ENCODE measurements at places on chromosomes 1 and 21.

DNA sequence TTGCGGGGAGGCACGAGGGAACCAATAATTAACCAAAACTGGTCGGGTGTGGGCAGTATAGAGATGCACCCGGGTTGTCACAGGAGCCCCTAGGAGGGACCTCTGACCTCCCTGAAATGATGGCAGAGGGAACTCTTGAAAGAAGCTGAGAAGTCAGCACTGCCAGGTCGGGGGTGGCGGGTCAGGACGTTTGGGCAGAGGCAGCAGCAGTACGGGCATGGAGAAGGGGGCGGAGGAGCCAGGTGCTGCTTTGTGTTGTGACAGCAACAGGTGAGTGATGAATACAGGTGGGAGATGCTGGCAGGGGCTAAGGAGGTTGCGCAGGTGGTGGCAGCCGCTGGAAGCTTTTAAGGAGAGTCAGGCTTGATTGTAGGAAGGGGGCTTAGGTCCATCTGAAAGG is 11.7 kb downstream of the TNFRSF1B start:
- no peak for DNase-seq

GRCh38 chr21:45670731-45671130 is 27.2 kb downstream of the PCBP3 start:
- no peak for DNase-seq

GRCh38 chr1:58248072-58248471 is 298.5 kb downstream of the OMA1 start:
- no peak for DNase-seq

DNA sequence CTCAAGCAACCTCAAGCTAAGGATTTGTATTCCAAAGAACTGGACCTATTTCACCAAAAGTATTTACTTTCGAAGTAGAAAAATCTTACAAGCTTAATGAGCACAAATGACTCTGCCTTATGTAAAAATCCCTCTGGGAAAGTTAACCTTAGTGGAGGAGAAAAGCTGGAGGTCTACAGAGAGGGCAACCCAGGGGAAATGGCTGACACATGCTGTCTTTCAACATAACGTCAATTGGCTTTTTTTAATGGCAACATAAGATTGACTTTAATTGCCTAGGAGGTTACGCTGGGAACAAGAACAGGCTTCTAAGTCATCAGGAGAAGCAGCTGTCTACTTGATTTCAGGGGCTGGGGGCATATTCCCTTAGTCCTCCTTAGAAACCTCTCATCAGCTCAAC is 52.3 kb downstream of the UTP25 start:
- DNase-seq: no peak

- DNase-seq: peak; percentile 76
Measured at GRCh38 chr1:230905733-230906132, 37.4 kb upstream of the C1orf198 start.

DNA sequence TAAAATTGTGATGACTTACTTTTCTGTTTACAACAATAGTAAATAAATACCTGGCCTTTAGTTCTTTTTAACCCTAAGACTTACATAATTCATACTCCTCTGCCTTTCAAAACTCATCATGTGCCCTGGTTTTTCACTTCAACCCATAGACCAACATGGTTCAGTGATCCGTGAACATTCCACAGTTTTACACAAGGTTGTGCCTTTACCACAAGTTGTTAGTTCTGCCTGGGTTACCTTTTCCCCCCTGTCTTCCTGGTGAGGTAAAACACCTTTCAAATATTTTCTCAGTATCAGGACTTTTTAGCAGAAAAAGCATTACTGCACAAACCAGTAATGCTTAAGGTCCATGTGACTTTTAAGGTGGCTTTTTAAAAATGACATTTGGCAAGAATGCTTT is 1466.4 kb downstream of the PLA2G4A start:
- no peak for DNase-seq

GRCh38 chr1:8118031-8118451 is 91.9 kb upstream of the ERRFI1 start:
- peak; percentile 16 for DNase-seq

DNA sequence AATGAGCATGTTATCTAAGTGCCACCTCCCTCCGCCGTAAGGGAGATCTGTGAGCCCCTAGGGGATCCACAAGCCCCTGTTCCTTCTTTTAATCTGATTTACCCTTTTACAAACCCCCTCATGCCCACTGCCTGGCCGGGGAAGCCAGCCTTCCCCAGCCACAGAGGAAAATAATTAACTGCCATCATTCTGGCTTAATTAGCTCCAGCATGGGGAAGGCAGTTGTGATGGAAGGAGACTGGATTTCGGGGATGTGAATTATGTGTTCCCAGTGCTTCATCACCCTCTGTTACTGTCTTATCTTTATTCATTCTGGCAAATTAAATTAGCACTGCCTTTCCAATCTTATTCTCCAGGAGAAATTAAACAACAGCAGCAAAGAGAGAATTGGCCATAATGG is 135.8 kb downstream of the PTPRU start:
- DNase-seq: no peak

GRCh38 chr1:203290261-203291089 is 14.8 kb upstream of the BTG2 start:
- no peak for DNase-seq

DNA sequence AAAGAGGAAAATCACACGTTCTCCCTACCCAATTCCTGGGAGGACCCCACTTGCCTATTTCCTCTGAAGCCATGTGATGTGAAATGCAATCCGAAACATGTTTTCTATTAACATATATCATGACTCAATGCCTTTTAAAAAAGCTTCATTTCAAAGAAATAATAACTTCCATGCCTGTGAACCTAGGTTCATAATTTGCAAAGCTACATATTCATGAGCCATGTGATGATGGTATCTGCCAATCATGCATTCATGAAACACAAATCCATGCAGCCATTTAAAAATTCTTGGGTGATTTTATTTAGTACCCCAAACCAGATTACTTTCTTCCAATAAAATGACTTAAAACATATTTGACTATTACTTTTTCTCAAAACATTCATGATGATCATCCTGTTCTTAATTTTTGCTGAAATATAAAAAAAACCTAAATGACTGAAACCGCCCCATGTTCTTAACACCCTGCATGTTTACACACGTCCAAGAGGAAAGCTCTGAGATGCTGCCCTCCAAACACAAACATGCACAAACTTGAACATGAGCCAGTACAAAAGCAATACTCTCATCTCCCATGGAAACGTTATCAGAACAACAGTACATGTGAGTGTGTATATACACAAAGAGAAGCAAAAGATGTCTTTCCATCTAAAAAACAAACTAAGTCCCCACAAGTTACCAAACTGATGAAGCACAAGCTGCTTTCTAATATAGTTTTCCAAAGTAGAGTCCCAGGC is 140.1 kb downstream of the TGFBR3 start:
- no peak for DNase-seq

DNA sequence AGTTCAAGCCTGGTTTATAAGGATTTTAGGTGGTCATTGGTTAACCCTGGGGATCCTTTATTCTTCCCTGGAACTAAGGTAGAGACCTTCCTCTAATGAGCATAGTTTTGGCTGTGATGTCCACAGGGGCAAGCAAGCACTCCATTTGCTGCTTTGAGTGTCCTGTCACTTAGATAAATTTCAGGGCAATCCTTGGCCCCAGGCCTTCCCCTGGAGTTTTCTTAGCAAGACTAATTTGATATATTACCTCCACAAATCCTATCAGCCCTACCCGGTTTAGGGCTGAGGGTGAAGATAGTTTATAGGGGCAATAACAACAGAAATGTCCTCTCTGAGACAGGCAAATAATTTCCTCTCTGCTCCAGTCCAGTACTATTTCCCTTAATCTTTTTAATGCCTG is 166.6 kb downstream of the CYYR1 start:
- DNase-seq: no peak
